Body of pancreas (tissue), 4 donors: ENCODE measurements at places on chromosomes 1 and 21.

GRCh38 chr1:55192093-55192492 is 23.1 kb downstream of the USP24 start:
- H3K27ac ChIP-seq, result no peak overlapping the region
- DNase-seq, result no peak
- peaks cover 34% of the 10 kb centered on the region for H3K4me1 ChIP-seq
- H3K4me3 ChIP-seq, result no peak overlapping the region
- H3K36me3 ChIP-seq, result no peaks in the 10 kb centered on the region
- H3K27me3 ChIP-seq, result no peaks in the 10 kb centered on the region

- no peaks in the 10 kb centered on the region for H3K27me3 ChIP-seq
- DNase-seq, result no peak
- H3K4me3 ChIP-seq, result no peak overlapping the region
- H3K36me3 ChIP-seq, result no peaks in the 10 kb centered on the region
- H3K27ac ChIP-seq, result no peak overlapping the region
- no peaks in the 10 kb centered on the region for H3K4me1 ChIP-seq
These were observed 202.6 kb downstream of the GRIK1 start for GRCh38 chr21:29737186-29737585.

DNA sequence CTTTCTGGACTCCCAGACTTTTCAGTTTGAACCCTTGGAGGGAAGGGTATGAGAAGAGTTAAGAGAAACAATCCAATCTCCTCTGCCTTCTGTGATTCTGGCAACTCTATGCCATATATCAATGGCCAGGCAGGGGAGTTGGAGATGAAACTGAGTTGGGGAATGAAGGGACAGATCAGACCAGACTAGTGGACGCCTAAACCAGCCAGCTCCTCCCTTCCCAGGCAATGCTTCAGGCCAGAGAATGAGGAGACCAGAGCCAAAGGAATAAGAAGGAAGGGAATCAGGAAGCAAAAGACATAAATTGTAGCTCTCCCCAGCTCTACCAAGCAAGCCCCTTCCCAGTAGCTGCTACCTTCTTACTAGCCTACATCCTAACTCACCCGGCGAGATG is 22.7 kb downstream of the PLEKHA6 start:
- no peaks in the 10 kb centered on the region for H3K27me3 ChIP-seq
- H3K36me3 ChIP-seq, result no peaks in the 10 kb centered on the region
- no peaks in the 10 kb centered on the region for H3K4me1 ChIP-seq
- no peak overlapping the region for H3K4me3 ChIP-seq
- no peak for DNase-seq
- no peak overlapping the region for H3K27ac ChIP-seq

GRCh38 chr1:86183810-86184209 is 27.2 kb upstream of the COL24A1 start:
- no peaks in the 10 kb centered on the region for H3K27me3 ChIP-seq
- H3K4me1 ChIP-seq, result no peaks in the 10 kb centered on the region
- no peaks in the 10 kb centered on the region for H3K36me3 ChIP-seq
- no peak overlapping the region for H3K4me3 ChIP-seq
- H3K27ac ChIP-seq, result no peak overlapping the region

GRCh38 chr1:178501705-178502329 is 5.1 kb upstream of the CLEC20A start:
- H3K27me3 ChIP-seq, result no peaks in the 10 kb centered on the region
- H3K4me3 ChIP-seq, result no peak overlapping the region
- H3K4me1 ChIP-seq, result peaks cover 5% of the 10 kb centered on the region
- H3K36me3 ChIP-seq, result no peaks in the 10 kb centered on the region

DNA sequence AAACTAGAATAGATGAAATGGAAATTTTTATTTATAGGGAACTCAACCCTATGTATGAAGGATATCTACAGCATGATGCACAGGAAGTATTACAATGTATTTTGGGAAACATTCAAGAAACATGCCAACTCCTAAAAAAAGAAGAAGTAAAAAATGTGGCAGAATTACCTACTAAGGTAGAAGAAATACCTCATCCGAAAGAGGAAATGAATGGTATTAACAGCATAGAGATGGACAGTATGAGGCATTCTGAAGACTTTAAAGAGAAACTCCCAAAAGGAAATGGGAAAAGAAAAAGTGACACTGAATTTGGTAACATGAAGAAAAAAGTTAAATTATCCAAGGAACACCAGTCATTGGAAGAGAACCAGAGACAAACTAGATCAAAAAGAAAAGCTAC is 7.9 kb downstream of the USP1 start:
- H3K27me3 ChIP-seq, result no peaks in the 10 kb centered on the region
- H3K27ac ChIP-seq, result no peak overlapping the region
- H3K4me3 ChIP-seq, result no peak overlapping the region
- H3K36me3 ChIP-seq, result peaks cover 6% of the 10 kb centered on the region

- no peak overlapping the region for H3K27ac ChIP-seq
- DNase-seq, result no peak
- no peaks in the 10 kb centered on the region for H3K36me3 ChIP-seq
- H3K4me1 ChIP-seq, result peaks cover 3% of the 10 kb centered on the region
- no peak overlapping the region for H3K4me3 ChIP-seq
- H3K27me3 ChIP-seq, result peaks cover 4% of the 10 kb centered on the region
These were observed 370 bp downstream of the PERM1 start for GRCh38 chr1:981491-981954.
